ENCODE measurements at places on chromosomes 3 and 15. TPM values are rescaled to one million over a fixed set of nuclear protein-coding genes. Genes with fewer than 3 reads are reported as not detected.

GRCh38 chr15:85402195-85402881, 21.9 kb downstream of the AKAP13 start:
- DNase-seq = no peak

DNA sequence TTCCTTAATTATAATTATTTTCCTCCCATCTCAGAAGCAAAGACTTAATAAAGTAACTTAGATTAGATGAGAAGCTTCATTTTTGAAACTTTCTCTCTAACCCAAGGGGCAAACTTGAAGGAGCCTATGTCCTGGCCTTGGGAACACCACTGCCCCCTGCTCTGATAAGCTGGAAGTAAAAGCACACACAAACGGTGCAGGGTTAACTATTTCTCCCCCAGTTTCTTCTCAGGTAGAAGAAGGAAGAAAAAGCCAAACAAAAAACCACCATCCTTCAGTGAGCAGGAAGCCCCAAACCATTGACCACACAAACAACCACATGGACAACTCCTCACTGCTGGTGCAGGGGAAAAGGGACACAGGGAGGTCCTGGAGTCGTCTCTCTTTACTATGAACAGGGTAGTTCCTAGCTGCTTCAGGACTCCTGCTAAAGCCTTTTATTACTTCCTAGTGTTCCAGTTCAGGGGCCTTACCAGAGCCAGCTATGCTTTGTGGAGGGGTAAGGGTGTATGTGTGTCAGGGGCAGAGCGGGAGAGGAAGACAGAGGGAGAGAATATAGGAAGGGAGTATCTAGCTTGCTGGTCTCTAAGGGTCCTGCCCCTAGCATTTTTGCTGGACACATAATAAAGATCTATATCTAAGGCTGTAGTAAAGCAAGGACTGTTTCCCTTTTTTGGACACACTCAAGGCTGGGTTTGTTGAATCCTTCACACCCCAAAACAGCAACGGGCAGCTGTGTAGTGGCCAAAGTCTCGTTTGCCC, 94.0 kb upstream of the UMPS start:
- no peak for DNase-seq

DNA sequence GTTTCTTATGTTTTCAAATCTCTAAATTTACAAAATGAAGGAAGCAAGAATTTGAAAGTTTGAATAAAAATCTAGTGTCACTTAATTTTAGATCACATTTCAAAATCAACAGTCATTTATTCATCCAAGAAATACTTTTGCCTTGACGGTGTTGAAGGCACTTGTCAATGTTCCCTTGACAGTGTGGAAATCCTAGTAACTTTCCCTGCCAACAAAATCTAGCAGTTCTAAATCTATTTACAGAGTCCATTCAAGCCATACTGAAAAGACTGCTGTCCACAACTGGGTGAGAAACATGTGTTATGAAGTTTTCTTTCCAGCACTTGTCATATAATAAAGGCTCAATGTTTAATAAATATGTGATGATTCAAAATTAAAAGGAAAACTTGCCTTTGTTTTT, 8.6 kb upstream of the MAP2K5 start:
- DNase-seq = no peak

The FAM81A gene
- total RNA-seq = 1.7 TPM

The CCR8 gene
- total RNA-seq = not detected

The IL5RA gene
- total RNA-seq = 0.46 TPM

DNA sequence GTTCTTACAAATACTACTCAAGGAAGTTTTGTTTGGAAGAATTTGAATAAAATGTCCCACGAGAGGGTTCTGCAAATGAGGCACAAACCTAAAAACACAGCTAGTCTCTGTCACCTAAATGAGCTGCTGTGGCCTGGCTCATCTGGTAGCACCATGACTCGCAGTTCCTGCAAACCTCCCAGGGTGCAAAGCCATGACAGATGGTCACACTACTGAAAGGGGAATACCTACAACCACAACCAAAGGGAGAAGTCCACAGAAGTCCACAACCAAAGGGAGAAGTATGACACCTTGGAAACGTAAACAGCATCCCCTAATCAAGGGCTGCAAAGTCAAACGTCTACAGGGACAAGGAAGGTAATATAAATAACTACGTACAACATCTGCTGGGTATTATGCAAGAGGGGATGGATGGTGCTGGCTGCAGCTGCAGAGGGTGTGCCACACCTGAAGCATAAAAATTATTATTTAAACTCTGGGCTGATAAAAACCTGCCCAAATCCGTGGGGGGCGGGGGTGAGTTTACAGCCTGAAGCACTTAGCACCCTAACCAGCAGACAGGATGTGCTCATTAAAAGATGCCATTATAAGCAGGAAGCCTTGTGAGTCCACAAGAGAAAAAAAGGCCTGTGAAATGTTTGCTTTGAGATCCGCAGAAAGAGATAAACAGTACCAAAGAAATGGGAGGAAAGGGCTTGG, 184.0 kb downstream of the MAGI1 start:
- no peak for DNase-seq

DNA sequence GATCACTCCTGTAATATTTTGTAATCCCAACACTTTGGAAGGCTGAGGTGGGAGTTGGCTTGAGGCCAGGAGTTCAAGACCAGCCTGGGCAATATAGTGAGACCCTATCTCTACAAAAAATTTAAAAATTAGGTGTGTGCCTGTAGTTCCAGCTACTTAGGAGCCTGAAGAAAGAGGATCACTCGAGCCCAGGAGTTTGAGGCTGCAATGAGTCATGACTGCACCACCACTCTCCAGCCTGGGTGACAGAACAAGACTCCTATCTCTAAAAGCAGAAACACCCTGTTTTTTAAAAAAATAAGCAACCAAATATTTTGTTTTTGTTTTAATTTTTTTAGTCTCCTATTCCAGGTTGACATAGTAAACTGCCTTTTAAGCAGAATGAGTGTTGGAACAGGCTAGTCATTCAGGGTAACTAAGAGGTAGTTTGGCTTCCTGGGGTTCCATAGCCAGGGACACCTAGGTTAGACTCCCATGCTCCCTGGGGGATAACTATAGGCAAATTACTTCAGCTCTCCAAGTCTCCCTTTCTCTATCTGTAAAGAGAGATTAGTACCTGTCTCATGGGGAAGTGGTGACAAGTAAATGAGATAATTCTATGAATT, 114.6 kb upstream of the C15orf61 start:
- no peak for DNase-seq

GRCh38 chr3:113163152-113163551, 48.2 kb upstream of the BOC start:
- DNase-seq = no peak

The SLC28A2 gene
- total RNA-seq = not detected

DNA sequence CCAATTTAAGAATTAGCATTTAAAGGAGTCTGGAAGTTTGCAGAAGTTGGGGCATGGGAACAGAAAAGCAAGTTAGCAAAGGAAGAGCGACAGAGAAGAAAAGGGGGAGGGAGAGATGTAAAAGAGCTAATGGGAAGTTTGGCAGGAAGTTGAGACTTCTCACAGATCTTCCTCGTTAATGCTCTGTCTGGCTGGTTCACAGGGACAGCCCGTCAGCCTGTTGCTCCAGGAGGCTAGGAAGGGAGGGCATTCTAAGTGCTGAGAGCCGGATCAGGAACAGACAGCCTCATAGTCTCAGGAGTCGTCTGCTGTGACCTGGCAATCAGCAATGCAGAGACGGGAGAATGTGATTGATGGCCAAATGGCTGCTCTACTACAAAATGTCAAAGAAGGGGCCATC, 150.3 kb downstream of the AGBL1 start:
- DNase-seq = no peak

DNA sequence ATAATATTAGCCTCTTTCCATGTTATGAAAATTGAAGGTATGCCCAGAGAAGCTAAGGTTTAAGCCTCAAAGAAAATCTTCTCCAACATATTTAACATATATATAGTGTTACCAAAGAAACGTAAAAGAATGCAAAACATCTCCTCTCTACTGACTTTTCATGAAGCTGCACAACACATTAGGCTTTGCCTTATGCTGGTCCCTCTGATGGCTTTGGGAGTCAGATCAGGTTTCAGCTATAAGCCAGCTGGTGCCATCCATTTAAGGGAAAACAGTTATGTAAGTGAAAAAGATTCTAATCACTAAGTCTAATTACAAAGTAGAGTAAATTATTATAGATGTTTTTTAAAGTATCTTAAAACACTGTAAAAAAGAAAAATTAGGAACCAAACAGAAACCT, 410.5 kb downstream of the LSAMP start:
- DNase-seq = no peak

DNA sequence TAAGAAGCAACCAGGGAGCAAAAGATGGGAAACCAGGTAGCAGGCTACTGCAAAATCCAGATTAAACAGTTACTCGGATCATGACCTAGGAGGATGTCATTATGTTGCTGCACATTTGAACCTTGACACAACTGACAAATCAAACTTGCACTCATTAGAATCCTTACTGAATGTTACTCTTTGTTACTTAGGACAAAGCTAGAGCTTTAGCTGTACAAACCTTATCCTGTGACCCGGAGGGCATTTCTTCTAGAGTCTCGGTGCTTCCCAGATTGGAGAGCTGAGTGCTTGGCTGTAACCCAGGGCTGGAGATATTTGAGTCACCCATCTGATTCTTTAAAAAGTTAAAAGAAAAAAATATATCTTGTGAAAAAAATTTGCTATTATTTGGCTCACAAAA, 43.4 kb downstream of the DCP1A start:
- no peak for DNase-seq

- no peak for DNase-seq
These were observed 4.3 kb downstream of the SLCO3A1 start for GRCh38 chr15:91857772-91858171.

DNA sequence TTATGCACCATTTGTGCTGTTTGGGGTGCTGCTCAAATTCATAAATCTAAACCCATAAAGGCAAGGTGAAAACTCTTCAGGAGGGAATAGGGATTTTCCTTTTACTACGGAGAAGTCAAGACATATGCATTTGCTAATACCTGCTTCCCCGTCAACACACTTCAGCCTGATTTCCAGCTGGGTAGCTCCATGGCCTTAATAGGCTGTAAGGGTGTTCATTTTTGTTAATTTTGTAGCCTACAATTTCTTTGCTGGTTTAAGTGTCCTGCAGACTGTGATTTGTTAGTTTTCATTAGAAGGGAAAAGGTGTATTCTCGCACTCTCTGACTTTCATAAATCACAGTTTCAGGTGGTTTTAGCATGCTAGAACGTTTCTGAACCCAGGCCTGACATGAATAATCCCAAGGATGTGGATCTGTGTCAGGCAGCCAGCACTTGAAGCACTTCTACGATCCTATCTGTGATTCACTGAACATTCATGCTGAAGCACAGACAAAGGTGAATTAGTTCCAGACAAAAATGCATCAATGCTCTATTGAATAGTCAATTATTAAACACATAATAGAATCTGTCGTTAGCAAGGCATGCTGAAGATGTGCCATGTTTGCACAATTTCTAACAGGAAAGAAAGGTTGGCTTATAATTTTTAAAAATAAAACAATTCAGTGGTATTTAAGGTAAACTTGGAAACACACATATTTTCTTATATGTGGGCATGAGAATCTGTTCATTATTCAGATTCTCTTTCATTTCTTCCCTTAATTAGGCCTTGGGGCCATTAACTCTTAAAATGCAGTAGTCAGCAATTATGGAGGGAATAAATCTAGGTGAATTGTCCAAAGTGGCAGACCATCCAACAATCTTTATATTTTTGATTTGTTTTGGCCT, 17.9 kb upstream of the NMNAT3 start:
- DNase-seq = no peak

The TMCO5A gene
- total RNA-seq = not detected

- DNase-seq = no peak
These were observed 346.6 kb downstream of the EPHB1 start for GRCh38 chr3:135141672-135142071.

- no peak for DNase-seq
These were observed 260.7 kb downstream of the PLOD2 start for GRCh38 chr3:145900056-145900829.

GRCh38 chr3:130939753-130940152, 45.9 kb downstream of the ATP2C1 start:
- no peak for DNase-seq

DNA sequence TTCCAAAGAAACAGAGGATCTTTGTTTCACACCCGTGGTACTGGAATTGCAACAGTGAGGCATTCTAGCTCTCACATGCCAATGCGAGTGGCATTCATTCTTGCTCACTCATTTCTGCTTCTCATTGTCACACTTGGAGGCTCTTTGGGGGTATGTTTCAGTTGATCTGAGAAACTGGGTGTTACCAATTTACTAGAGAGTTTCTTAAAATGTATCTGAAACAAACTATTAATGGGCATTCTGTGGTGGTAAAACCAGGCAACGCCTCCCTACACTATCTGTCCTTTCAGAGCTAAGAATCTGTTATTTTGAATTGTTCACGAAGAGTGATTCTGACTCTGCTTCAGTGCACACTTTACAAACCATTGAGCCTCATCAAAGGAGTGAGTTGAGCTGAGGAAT, 140.6 kb upstream of the BHLHE40 start:
- DNase-seq = no peak

- no peak for DNase-seq
These were observed 2.9 kb downstream of the GHRL start for GRCh38 chr3:10289787-10290355.

GRCh38 chr3:65914032-65914739, 124.5 kb downstream of the MAGI1 start:
- DNase-seq = no peak

The BDH1 gene
- total RNA-seq = 3.1 TPM

DNA sequence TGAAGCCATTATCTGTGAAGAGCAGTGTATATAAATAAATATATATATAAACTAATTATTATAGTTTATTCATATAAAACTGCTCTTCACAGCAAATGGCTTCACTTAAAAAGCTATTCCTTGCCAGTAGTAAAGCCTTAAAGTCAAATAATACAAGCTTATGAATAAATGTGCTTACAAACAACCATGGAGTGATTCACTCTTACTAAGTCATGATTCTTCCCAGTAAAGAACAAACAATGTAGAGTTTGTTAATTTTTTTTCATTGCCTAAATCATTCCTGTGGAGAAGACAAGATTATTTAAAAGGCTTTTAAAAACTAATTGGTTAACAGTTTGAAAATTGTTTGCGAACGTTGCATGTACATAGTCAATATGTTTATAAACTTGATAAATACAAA, 140.7 kb downstream of the PLCH1 start:
- no peak for DNase-seq

The PAQR9 gene
- not detected for total RNA-seq

The DIS3L gene
- total RNA-seq = 25.3 TPM
